Neural crest cell (in vitro differentiated cells): ENCODE measurements at places on chromosomes 6 and 20. TPM values are rescaled to one million over a fixed set of nuclear protein-coding genes. Genes with fewer than 3 reads are reported as not detected.

DNA sequence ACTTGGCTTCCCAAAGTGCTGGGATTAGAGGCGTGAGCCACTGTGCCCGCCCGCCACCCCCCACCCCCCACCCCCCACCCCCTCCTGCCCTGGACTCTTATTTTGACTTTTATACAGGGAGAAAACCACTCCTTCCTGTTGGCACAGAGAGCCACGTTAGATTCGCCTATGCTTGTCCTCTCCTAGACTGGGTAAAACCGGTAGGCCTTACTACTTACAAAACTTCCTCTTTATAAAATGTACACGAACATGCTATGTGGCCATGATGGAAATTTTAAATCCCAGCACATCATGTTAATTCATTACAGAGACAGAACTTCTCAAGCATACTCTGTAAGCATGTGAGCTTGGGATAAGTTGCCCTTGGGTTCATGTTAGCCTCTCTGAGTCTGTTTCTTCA lies 124.2 kb downstream of the SLC24A3 start:
- DNase-seq, result no peak
- H3K4me1 ChIP-seq, result no peaks in the 10 kb centered on the region
- no peak overlapping the region for H3K4me3 ChIP-seq
- H3K36me3 ChIP-seq, result no peaks in the 10 kb centered on the region

- no peak overlapping the region for H3K4me3 ChIP-seq
- H3K27ac ChIP-seq, result no peak overlapping the region
- DNase-seq, result no peak
- peaks cover 15% of the 10 kb centered on the region for H3K36me3 ChIP-seq
Observed at GRCh38 chr6:15502446-15503345, 160.1 kb downstream of the DTNBP1 start.

- DNase-seq, result no peak
- no peaks in the 10 kb centered on the region for H3K4me1 ChIP-seq
- no peaks in the 10 kb centered on the region for H3K36me3 ChIP-seq
- H3K27me3 ChIP-seq, result peaks cover 6% of the 10 kb centered on the region
- H3K4me3 ChIP-seq, result no peak overlapping the region
- no peak overlapping the region for H3K27ac ChIP-seq
Observed at GRCh38 chr6:7939184-7939863, 28.7 kb upstream of the TXNDC5 start.

DNA sequence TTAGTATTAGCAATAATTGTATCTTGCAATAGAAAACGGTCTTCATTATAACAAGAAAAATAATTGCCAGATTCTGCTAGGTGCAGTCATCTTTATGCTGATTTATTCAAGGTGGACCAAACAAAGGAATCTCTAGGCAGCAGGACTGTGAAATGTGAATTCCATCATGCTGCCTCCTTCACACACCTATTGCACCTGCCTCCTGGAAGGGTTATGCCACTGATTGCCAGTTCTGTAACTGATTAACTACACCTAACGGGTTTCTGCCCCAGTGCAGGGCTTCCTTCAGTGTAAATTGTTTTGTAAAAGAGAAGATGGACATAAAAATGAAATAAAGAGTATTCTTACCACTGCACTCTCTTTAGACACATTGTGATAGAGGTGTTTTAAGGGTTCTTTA lies 96.1 kb downstream of the FOXO3 start:
- H3K4me3 ChIP-seq, result no peak overlapping the region
- H3K27me3 ChIP-seq, result no peaks in the 10 kb centered on the region
- peaks cover 49% of the 10 kb centered on the region for H3K4me1 ChIP-seq

- DNase-seq, result no peak
- no peak overlapping the region for H3K27ac ChIP-seq
- peaks cover 20% of the 10 kb centered on the region for H3K4me1 ChIP-seq
- H3K36me3 ChIP-seq, result peaks cover 3% of the 10 kb centered on the region
- no peak overlapping the region for H3K4me3 ChIP-seq
Observed at GRCh38 chr6:56766806-56767178, 124.1 kb upstream of the DST start.

DNA sequence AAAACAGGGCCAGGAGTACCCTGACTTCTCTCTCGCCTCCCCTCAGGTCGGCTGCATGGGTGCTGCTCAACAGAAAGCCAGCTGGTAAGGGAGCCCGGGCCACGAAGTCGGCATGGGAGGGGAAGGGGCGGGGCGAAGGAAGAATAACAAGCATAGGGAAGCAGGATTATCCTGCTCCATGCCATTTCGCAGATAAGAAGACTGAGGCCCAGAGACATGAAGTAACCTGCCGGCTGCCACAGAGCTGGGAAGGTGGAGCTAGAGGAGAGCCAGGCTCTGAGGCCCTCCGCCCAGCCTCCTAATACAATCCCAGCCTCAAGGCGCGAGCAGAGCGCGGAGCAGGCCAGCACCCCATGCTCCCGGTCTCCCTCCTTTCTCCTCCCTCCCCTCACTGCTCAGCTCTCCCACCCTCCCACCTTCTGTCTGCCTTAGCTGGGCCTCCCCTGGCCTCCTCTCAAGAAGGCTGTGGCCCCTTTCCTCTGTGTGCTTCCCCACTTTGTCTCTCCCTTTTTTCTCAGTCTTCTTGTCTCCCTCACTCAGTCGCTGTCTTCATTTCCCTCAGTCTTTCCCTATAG lies 13.2 kb upstream of the HMGA1 start:
- H3K27me3 ChIP-seq, result no peaks in the 10 kb centered on the region
- H3K36me3 ChIP-seq, result no peaks in the 10 kb centered on the region
- H3K4me1 ChIP-seq, result peaks cover 29% of the 10 kb centered on the region
- H3K27ac ChIP-seq, result peak overlapping the region; percentile 85
- peak overlapping the region; percentile 67 for H3K4me3 ChIP-seq
- no peak for DNase-seq

DNA sequence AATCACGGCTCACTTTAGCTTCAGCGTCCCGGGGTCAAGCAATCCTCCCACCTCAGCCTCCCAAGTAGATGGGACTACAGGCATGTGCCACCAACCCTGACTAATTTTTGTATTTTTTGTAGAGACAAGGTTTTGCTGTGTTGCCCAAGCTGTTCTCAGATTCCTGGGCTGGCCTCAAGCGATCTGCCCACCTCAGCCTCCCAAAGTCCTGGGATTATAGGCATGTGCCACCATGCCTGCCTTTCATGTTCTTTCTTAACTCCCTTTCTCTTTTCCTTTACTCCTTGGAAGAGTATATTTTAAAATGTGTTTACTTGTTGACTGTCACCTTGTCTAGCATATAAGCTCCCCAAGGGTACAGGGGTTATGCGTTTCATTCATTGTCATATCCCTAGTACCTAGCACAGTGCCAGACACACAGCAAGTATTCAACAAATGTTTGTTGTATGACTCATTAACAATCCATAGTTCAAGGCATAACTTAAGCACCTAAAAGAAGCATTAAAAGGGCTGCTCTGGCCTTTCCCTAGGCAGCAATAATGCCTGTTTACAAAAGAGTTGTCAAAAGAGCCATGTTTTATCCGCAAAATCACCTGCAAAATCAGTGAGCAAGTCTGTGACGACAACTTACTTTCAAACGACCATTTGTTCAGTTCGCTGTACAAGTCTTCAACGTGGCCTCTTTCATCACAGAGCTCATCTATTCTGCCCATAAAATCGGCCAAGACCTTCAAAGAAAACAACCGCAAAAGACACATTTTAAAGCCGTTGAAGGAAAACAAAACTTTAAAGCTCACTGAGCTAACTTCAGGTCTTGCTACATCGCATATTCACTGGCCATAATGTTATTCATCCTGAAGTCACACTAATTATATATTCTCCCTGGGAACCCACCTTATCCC lies 4.6 kb downstream of the CYP24A1 start:
- DNase-seq, result no peak
- no peak overlapping the region for H3K27ac ChIP-seq
- no peaks in the 10 kb centered on the region for H3K36me3 ChIP-seq
- no peak overlapping the region for H3K4me3 ChIP-seq

GRCh38 chr6:6193221-6193745 lies 127.2 kb downstream of the F13A1 start:
- H3K27ac ChIP-seq, result no peak overlapping the region
- no peak overlapping the region for H3K4me3 ChIP-seq
- H3K27me3 ChIP-seq, result peaks cover 21% of the 10 kb centered on the region
- H3K36me3 ChIP-seq, result no peaks in the 10 kb centered on the region
- DNase-seq, result no peak

- H3K4me1 ChIP-seq, result peaks cover 36% of the 10 kb centered on the region
- peak; percentile 60 for DNase-seq
- no peaks in the 10 kb centered on the region for H3K36me3 ChIP-seq
- H3K4me3 ChIP-seq, result peak overlapping the region; percentile 97
- H3K27ac ChIP-seq, result peak overlapping the region; percentile 97
Observed at GRCh38 chr6:147203311-147204059, 732 bp upstream of the STXBP5 start.

DNA sequence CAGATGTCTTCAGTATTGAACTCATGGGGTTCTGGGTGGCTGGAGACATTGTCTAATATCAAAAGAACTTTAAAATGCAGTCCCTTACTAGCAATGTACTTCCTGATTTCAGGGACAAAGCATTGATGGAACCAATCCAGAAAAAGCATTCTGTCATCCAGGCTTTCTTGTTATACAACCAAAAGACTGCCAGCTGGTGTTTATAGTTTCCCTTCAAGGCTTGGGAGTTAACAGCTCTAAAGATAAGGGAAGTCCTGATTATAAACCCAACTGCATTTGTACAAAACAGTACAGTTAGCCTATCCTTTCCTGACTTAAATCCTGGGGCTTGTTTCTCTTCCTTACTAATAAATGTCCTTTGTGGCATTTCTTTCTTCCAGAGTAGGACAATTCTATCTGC lies 160.0 kb downstream of the COL21A1 start:
- no peaks in the 10 kb centered on the region for H3K27me3 ChIP-seq
- no peaks in the 10 kb centered on the region for H3K36me3 ChIP-seq
- H3K4me1 ChIP-seq, result peaks cover 6% of the 10 kb centered on the region
- H3K4me3 ChIP-seq, result no peak overlapping the region
- H3K27ac ChIP-seq, result no peak overlapping the region

DNA sequence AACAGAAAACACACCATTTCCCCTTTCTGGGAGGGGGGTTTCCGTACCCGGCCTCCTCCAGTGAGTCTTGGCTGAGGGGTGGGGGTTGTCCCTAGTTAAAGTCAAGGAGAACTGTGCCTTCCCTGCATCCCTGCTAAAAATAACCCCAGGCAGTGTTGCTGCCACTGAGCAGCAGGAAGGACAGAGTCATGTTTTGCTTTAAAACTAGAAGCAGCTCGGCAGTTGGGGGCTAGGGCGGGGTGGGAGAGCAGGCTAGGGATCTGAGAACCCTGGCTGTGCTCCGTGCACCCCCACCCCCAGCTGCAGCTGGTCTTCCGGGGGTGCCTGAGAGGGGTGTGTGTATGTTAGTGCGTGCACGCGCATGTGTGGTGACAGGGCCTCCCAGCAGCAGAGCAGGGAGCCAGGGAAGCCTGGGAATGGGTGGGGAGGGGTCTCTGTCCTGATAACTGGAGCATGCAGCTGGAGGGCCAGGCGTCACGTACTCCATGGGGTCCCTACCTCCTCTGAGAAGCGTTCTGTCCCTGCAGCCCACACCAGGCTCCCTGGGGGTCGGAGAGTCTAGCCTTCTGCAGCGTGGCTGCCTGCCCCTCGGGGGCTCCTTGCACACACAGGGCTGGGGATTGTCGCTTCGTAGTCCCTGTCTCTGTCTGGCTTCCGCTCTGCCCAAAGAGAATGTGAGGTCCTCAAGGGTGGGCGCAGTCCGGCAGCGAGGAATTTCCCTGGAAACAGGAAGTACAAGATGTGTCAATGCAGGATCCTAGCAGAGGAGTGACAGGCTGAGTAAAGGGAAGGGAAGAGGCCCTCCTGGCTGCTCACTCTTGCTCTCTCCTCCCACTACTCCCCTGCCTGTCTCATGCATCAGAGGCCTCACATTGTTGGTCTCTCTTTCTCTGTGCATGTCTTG lies 16.8 kb upstream of the ARMC12 start:
- peak overlapping the region; percentile 82 for H3K4me3 ChIP-seq
- no peak for DNase-seq
- H3K27me3 ChIP-seq, result no peaks in the 10 kb centered on the region
- peaks cover 56% of the 10 kb centered on the region for H3K4me1 ChIP-seq
- peak overlapping the region; percentile 96 for H3K27ac ChIP-seq
- no peaks in the 10 kb centered on the region for H3K36me3 ChIP-seq

- H3K27ac ChIP-seq, result no peak overlapping the region
- H3K4me3 ChIP-seq, result no peak overlapping the region
- no peak for DNase-seq
- H3K36me3 ChIP-seq, result no peaks in the 10 kb centered on the region
- H3K4me1 ChIP-seq, result no peaks in the 10 kb centered on the region
Observed at GRCh38 chr20:52242237-52243230, 51.0 kb upstream of the ZFP64 start.

- no peaks in the 10 kb centered on the region for H3K36me3 ChIP-seq
- no peak overlapping the region for H3K4me3 ChIP-seq
- peaks cover 15% of the 10 kb centered on the region for H3K4me1 ChIP-seq
- DNase-seq, result no peak
Observed at GRCh38 chr20:8213831-8214587, 81.9 kb downstream of the PLCB1 start.

DNA sequence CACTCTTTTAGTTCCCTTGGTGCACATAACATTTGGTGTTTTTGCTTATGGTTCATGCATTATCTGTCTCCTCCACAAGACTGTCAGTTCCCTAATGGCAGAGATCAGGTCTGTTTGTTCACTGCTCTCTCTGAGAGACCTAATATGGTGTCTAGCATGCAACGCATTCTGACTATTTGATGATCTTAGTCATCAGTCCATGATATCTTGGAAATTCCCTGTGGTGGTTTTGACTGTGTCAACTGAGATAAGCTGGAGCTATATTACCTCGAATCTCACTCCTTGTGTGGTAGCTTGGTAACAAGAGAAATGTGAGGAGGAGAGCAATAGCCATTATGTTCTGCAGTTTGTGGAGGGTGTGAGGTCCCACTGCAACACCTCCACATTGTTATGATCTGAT lies 229.8 kb downstream of the FRK start:
- H3K27me3 ChIP-seq, result peaks cover 2% of the 10 kb centered on the region
- H3K27ac ChIP-seq, result no peak overlapping the region
- H3K36me3 ChIP-seq, result no peaks in the 10 kb centered on the region
- H3K4me1 ChIP-seq, result no peaks in the 10 kb centered on the region
- DNase-seq, result no peak

- H3K36me3 ChIP-seq, result peaks cover 3% of the 10 kb centered on the region
- no peak for DNase-seq
- H3K27me3 ChIP-seq, result no peaks in the 10 kb centered on the region
- H3K4me1 ChIP-seq, result no peaks in the 10 kb centered on the region
- H3K4me3 ChIP-seq, result no peak overlapping the region
Observed at GRCh38 chr6:34589691-34590090, 33.6 kb upstream of the SPDEF start.

- H3K27me3 ChIP-seq, result no peaks in the 10 kb centered on the region
- DNase-seq, result no peak
- H3K4me3 ChIP-seq, result no peak overlapping the region
- H3K4me1 ChIP-seq, result peaks cover 21% of the 10 kb centered on the region
- no peak overlapping the region for H3K27ac ChIP-seq
- H3K36me3 ChIP-seq, result peaks cover 11% of the 10 kb centered on the region
Observed at GRCh38 chr6:108690326-108691049, 129.8 kb downstream of the FOXO3 start.

The ZNF391 gene
- 10.1 and 10.2 TPM in 2 replicates for total RNA-seq

The PNRC1 gene
- 42.0 and 51.4 TPM in 2 replicates for total RNA-seq

The KDM1B gene
- 21.5 and 21.6 TPM in 2 replicates for total RNA-seq

The RSPH9 gene
- total RNA-seq, result 0.57 and 0.63 TPM in 2 replicates

The CHRNA4 gene
- total RNA-seq, result 5.4 and 6.3 TPM in 2 replicates

The TEAD3 gene
- 18.0 and 19.2 TPM in 2 replicates for total RNA-seq
